ENCODE measurements at places on chromosomes 12 and 14.

GRCh38 chr14:72129291-72129690 is 197.1 kb downstream of the RGS6 start:
- DNase-seq = no peak

DNA sequence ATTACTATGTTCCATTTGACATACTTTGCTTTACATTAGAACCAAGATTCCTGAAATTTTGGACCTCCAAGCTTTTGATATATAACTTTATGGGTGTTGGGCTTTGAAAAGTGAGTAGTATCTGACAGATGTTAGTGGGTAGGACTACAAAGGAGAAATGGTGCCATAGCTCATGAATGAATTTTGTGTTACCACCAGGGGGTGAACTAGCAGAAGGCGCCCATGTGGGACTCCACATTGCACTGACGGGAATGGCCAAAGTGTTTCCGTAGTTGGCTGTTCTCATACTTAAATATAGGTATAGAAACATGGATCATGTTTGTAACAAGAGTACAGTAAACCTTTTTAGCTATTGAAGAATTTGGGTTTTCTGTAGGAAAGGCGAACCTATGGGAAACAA is 337.5 kb downstream of the FLRT2 start:
- no peak for DNase-seq

DNA sequence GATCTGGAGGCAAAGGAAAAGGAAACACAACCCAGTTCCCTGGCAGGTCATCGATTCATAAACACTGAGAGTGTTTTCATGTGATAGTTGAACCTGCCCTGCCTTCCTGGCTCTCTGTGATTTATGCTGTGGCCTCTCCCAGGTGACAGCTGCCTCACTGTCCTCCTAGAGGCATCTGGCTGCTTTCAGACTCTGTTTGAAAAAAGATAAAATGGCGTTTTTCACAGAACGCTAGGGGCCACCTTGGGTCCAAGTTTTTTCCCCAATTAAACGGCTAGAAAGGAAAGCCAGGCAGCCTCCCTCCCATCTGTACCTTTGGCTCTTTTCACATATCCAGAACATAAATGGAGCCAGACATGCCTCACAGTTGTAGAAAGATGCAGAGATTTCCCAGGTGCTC is 252.6 kb upstream of the CCDC196 start:
- DNase-seq = no peak

DNA sequence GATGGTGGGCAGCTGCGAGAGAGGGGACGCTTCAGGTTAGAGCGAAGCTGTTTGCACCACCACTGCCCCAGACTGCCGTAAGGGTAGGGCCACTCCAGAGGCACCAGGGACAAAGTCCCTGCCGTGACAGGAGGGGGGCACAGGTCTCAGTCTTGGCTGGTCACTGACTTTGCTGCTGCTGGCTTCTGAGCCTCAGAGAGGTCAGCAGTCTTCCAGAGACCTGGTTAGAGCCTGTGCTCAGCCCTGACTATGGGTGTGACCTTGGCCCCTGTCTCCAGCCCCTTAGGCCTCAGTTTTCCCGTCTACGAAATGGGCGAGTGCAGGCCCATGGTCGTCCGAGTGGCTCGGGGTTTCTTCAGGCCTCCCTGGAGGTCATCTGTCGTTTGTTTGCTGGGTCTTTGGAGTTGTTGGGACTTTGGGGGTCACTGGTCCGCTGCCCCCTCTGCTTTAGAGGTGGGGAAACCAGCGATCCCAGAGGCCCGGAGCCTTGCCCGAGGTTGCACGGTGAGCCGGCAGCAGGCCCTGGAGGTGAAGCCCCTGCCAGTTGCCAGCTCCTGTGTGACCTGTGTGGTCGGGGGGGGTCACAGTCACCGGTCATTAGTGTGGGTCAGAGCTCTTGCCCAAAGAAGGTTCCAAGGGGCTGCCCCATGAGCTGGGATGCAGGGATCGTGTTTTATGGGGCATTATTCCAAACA is 15.3 kb downstream of the MEG3 start:
- no peak for DNase-seq

DNA sequence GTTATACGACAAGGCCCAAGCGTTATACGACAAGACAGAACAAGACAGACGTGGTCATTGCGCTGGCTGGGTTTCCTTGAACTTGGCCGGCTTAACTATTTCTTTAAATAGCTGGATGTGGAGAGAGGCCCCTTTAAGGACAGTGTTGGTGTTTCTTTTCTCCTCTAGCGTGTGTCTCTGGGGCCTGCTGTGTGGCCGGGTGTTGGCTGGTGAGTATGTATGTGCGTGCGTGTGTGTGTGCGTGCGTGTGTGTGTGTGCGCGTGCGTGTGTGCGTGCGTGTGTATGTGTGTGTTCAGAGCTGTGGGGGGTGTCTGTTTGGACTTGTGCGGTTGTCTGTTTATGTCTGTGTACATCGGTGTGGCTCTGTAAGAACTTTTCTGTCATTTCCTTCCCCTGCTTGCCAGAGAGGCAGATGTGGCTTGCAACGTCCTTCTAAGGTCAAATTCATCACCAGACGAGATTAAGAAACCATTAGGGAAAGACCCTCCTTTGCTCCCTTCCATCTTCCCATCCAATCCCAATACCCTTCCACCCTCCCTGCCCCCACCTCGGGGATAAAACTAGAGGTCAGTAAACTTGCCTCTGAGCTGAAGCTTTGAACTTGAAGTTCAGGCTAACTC is 78.6 kb upstream of the TBX3 start:
- no peak for DNase-seq

- DNase-seq = peak; percentile 57
Measured at GRCh38 chr12:110501399-110501751, 536 bp downstream of the VPS29 start.

DNA sequence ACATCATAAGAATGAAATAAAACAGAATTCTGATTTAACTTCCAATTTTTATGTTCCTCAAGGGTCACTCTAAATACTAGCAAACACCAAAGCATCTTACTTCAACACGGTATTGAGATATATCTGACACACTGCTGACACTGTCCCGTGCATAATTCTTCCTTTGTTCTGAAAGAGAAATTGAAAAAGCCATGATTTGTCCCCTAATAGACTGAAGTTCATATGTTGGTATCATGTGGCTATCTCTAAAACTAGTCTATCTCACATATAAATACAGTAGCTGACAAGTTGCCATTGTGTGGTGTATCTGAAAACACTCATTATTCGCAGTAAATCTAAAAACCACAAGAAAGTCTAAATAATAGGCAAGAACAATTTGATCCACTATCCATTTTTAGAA is 118.4 kb downstream of the EPS8 start:
- DNase-seq = no peak

GRCh38 chr14:87186737-87187136 is 806.2 kb downstream of the GALC start:
- DNase-seq = no peak

DNA sequence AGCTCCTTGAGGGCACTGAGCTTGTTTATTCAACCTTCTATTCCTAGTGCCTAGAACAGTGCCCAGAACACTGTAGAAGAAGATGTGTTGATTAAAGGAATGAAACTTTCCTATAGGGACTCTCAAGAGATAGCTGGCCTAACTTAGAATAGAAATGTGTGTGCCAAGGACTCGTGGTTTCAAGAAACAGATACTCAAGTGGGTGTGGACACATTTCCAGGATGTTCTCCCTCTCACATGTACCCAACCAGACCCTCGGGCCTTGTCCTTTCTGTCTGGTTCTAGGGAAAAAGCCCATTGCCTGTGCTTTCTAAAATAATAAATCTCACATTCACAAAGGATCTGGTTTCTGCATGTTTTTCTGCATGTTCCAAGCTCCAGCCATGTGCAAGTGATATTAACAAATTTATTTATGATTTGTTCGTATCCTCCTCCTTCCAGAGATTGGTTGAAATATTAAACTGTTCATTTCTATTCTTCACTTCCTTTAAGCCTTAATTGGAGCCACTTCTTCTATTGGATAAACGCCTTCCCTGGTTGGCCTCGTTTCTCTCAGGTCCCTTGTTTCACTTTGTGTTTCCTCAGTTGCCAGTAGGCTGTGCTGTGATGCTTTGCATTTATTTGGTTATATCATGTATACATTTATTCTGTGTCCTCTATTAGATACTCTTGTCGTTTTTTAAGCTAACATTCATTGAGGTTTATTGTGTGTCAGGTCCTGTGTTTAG is 89.8 kb downstream of the CRADD start:
- no peak for DNase-seq

DNA sequence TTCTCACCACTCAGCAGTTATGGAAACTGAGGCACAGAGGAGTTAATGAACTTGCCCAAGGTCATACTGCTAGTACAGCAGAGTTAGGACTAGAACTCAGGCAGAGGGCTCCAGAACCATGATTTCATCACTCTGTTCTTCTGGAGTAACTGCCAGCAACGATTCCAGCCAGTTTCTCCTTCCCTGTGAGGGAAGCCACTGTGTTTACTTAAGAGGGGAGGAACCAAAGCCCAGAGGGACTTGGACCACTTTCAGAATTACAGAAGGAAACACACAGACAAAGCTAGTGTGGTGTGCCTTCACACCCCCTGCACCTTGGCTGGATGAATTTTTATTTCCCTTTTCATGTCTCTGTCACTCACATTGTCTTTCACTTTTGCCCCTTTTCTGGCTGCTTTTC is 398.2 kb downstream of the DPF3 start:
- no peak for DNase-seq

- no peak for DNase-seq
Measured at GRCh38 chr12:11838403-11838802, 188.9 kb downstream of the ETV6 start.

GRCh38 chr12:19764408-19764807 is 325.1 kb downstream of the AEBP2 start:
- no peak for DNase-seq

- no peak for DNase-seq
Measured at GRCh38 chr12:31035226-31035625, 38.4 kb upstream of the DDX11 start.

DNA sequence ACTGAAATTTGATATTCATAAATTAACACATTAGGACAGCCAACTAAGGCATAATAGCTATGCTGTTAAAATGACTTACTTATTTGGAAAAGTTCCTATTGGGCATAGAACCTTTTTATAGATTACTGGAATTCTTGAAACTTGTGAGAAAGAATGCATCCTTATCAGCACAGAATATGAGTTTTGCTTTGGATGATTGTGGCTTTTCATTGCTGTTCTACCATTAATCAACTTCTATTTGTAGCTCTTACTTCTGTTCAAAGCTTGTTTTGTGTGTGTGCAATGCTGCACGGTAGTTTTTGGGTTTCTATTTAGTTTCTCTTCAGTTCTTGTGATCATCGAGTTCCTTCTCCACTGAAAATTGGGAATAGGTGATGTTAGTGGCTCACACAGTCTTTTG is 152.4 kb upstream of the PELI2 start:
- no peak for DNase-seq

DNA sequence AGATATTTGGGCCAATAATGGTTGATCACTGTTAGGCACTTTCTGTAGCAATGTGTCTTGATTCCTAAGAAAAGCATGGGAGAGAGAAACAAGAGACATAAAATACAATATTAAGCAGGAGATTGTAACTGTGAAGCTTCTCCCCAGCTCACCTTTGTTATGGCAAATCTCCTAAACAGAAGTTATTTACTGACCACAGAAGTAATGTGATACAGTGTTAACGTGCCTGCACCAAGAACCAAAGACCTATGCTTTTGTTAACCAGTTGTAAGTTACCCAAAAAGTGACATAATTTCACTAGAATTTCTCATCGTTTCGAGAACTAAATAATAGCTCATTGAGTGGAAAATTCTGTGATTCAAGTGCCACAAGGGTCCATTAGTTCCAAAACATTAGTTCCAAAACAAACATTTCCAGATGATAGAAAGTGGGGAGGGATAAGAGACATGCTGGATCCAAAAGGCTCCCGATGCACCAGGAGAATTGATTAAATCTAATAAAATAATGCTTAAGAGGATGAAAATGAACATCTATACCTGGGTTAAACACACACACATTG is 14.3 kb downstream of the RERG start:
- DNase-seq = peak; percentile 30

GRCh38 chr12:128245905-128246304 is 21.1 kb upstream of the TMEM132C start:
- DNase-seq = no peak

DNA sequence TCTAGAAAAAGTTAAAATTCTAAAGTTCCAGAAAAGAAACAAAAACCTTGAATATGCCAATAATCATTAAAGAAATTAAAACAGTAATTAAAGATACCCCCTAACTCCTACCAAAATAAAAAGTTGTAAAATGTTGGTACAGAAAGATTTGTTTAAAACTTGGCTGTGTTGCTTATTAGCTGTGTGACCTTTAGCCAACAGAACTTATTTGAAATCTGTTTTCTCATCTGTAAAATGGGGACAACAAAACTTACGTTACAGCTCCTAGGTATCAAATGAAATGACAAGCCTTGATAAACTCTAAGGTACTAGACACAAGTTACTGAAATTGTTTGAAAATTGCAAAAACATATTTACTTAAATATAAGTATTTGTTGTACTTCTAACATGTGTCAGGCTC is 71.7 kb downstream of the ELK3 start:
- no peak for DNase-seq

All from NCI-H1105 treated with DMSO at 0.1 percent for 48 hours (cell line).